ENCODE measurements at places on chromosomes 7 and 10. TPM values are rescaled to one million over a fixed set of nuclear protein-coding genes. Genes with fewer than 3 reads are reported as not detected.

Gene CFAP70
- 0.28 TPM for total RNA-seq

Gene EXOC6
- total RNA-seq: 9.9 TPM

Gene GHRHR
- not detected for total RNA-seq

Gene ADAM12
- 1.2 TPM for total RNA-seq

Gene PIP
- total RNA-seq: not detected

Gene CLCN1
- total RNA-seq: not detected

Gene ABCB4
- not detected for total RNA-seq

Gene GNGT1
- total RNA-seq: not detected

Gene TBL2
- 29.0 TPM for total RNA-seq

Gene TECTB
- not detected for total RNA-seq

- no peak overlapping the region for H3K27ac ChIP-seq
- no peaks in the 10 kb centered on the region for H3K4me1 ChIP-seq
- H3K27me3 ChIP-seq: no peaks in the 10 kb centered on the region
- H3K4me3 ChIP-seq: no peak overlapping the region
- no peaks in the 10 kb centered on the region for H3K36me3 ChIP-seq
- DNase-seq: no peak
Observed at GRCh38 chr7:79159040-79159664, 294.3 kb downstream of the MAGI2 start.

DNA sequence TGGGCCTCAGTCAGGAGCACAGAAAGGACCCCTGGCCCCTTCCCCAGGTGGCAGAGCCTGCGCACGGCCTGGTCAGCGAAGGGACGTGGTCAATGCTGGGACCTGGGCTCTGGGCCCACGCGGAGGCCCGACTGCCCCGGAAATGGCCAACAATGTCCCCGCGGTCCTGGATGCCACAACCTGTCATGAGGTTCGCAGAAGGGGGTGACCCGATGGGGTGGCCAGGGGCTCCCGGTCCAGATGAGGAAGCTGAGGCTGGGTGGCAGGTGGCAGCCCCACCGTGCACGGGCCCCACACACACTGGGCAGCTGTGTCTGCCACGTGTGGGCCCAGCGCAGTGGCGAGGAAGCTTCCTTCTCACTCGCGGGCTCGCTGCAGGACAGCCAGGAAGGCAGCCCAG is 49.4 kb downstream of the DPYSL4 start:
- no peak overlapping the region for H3K4me3 ChIP-seq
- H3K27ac ChIP-seq: no peak overlapping the region
- peaks cover 15% of the 10 kb centered on the region for H3K4me1 ChIP-seq
- no peak for DNase-seq
- no peaks in the 10 kb centered on the region for H3K27me3 ChIP-seq

GRCh38 chr7:98640375-98640774 is 23.3 kb downstream of the NPTX2 start:
- H3K36me3 ChIP-seq: no peaks in the 10 kb centered on the region
- H3K4me3 ChIP-seq: no peak overlapping the region
- no peak overlapping the region for H3K27ac ChIP-seq
- no peaks in the 10 kb centered on the region for H3K4me1 ChIP-seq
- no peak for DNase-seq

- no peak overlapping the region for H3K27ac ChIP-seq
- H3K36me3 ChIP-seq: no peaks in the 10 kb centered on the region
Observed at GRCh38 chr10:115649217-115649616, 556.1 kb downstream of the ATRNL1 start.

- no peaks in the 10 kb centered on the region for H3K36me3 ChIP-seq
- H3K27ac ChIP-seq: no peak overlapping the region
- H3K4me1 ChIP-seq: no peaks in the 10 kb centered on the region
- H3K4me3 ChIP-seq: no peak overlapping the region
Observed at GRCh38 chr10:57168611-57169240, 807.7 kb upstream of the ZWINT start.

DNA sequence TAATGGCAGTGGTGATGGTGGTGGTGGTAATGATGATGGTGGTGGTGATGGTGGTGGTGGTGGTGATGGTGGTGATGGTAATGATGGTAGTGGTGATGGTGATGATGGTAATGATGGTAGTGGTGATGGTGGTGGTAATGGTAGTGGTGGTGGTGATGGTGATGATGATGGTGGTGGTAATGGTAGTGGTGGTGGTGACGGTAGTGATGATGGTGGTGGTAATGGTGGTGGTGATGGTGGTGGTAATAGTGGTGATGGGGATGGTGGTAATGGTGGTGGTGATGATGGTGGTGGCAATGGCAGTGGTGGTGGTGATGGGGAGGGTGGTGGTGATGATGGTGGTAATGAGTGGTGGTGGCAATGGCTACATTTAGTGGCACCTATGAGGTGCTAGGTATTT is 105.7 kb downstream of the GRK5 start:
- H3K36me3 ChIP-seq: peaks cover 17% of the 10 kb centered on the region
- no peak for DNase-seq
- peaks cover 64% of the 10 kb centered on the region for H3K4me1 ChIP-seq
- peaks cover 39% of the 10 kb centered on the region for H3K27me3 ChIP-seq
- peak overlapping the region; percentile 59 for H3K4me3 ChIP-seq

GRCh38 chr7:25940086-25940906 is 211.7 kb upstream of the NFE2L3 start:
- H3K27me3 ChIP-seq: peaks cover 23% of the 10 kb centered on the region
- H3K4me1 ChIP-seq: peaks cover 14% of the 10 kb centered on the region
- no peaks in the 10 kb centered on the region for H3K36me3 ChIP-seq
- peak overlapping the region; percentile 80 for H3K27ac ChIP-seq
- DNase-seq: no peak

DNA sequence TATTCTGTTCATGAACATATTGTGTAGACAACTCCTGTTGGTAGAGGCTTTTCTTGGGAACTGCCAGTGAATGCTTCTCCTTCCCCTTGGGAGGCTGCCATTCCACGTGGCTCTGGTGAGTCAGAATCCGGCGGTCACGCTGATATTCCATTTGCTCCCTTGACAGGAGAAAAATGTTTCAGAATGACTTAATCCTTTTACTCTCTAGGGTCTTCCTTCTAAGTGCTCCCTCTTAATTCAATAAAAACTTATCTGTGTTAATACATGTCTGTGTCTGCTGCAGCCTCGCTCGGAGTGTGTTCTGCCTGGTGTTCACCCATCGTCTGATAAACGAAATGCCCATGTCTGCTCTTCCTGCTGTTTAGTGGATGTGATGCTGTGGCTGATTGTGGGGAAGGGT is 278.6 kb downstream of the ARHGAP12 start:
- no peak overlapping the region for H3K4me3 ChIP-seq
- DNase-seq: no peak
- H3K36me3 ChIP-seq: no peaks in the 10 kb centered on the region
- no peak overlapping the region for H3K27ac ChIP-seq
- H3K4me1 ChIP-seq: no peaks in the 10 kb centered on the region
- H3K27me3 ChIP-seq: peaks cover 11% of the 10 kb centered on the region

DNA sequence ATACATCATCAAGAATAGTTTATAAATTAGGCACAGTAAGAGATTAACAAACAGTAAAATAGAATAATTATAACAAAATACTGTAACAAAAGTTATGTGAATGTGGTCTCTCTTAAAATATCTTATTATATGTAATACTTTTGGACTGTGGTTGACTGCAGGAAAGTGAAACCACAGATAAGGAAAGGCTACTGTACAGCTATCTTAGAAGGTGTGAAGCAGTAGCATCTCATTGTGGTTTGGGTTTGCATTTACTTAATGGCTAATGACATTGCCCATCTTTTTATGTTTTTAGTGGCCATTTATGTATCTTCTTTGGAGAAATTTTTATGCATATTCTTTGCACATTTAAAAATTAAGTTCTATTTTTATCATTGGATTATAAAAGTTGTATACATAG is 296.4 kb upstream of the MAGI2 start:
- H3K27ac ChIP-seq: no peak overlapping the region
- H3K4me3 ChIP-seq: no peak overlapping the region
- no peaks in the 10 kb centered on the region for H3K36me3 ChIP-seq
- no peaks in the 10 kb centered on the region for H3K4me1 ChIP-seq

GRCh38 chr7:45192621-45193041 is 35.0 kb downstream of the RAMP3 start:
- H3K36me3 ChIP-seq: peaks cover 4% of the 10 kb centered on the region
- H3K27ac ChIP-seq: no peak overlapping the region
- H3K4me3 ChIP-seq: no peak overlapping the region

DNA sequence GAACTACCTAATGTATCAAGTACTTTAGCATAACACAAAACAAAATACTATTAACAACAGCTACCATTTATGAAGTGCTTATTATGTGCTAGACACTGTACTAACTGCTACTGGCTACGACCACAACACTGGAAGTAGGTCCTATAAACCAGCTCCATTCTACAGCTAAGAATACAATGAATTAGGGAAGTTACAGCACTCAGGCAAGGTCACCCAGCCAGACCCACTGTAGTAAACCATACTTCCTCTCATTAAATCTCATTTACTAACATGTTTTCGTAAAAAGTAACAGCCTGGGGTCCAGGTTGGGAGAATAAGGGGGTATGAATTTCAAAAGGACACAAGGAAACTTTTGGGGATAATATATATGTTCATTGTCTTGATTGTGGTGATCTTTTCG is 25.4 kb downstream of the NAPEPLD start:
- H3K36me3 ChIP-seq: peaks cover 45% of the 10 kb centered on the region
- no peaks in the 10 kb centered on the region for H3K27me3 ChIP-seq
- no peak overlapping the region for H3K27ac ChIP-seq
- DNase-seq: no peak
- H3K4me1 ChIP-seq: no peaks in the 10 kb centered on the region

GRCh38 chr7:36021367-36021766 is 131.7 kb upstream of the EEPD1 start:
- no peaks in the 10 kb centered on the region for H3K36me3 ChIP-seq
- no peak for DNase-seq
- H3K27ac ChIP-seq: no peak overlapping the region

DNA sequence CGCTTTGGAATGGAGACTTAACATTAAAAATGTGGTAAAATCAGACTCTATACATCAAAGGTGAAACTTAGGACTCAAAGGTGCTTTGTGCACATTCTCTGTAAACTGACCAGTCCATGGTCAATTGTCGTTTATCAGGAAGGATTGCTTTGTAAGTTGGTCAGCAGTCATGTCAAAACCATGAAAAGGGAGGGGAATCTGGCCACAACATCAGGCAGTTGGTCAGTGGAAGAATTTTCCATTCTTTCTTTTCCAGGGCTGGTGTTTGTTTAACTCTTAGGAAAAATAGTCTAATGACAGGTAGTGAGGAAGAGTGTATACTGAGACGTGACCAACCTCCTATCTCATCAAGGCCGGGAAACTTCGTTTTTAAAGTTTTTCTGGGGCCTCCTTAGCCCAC is 226.5 kb downstream of the ADK start:
- H3K27me3 ChIP-seq: no peaks in the 10 kb centered on the region
- no peak overlapping the region for H3K4me3 ChIP-seq
- peaks cover 5% of the 10 kb centered on the region for H3K36me3 ChIP-seq
- no peaks in the 10 kb centered on the region for H3K4me1 ChIP-seq
- no peak overlapping the region for H3K27ac ChIP-seq
- DNase-seq: no peak

- no peak for DNase-seq
- no peaks in the 10 kb centered on the region for H3K4me1 ChIP-seq
- no peak overlapping the region for H3K27ac ChIP-seq
Observed at GRCh38 chr10:73131301-73131700, 21.0 kb downstream of the NUDT13 start.

DNA sequence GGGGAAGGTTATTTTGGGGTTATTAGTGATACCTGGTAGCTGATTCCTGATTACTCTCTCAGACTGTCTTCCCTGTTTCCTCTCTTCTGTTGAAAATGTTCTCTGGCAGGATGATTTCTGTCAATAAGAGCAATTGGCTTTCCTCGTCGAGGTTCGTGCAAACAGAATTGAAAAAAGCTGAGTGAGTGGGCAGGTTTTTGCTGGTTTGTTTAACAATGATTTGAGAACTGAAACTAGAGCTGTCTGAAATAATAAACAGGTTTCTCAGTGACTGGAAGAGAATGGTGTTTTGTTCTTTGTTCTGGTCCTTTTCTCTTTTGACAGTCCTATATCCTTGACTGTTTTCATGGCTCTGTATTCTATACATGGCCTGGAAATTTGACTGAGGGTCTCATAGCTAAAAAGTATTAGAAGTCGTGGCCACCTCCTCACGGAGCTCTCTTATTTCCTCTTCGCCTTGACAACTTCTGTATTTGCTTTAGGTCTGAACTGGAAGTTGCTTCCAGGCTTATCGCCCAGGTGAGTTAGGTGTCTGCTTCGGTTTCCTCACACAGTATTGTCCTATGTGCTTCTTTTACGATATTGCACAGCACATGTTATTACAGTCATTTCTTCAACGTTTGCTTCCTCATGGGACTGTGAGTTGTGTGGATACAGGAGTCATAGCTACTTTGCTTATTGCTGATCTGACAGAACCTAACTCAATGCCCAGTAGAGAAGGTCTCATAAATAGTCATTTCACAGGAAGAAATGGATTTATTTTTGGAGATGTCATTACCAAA is 403.6 kb downstream of the NRG3 start:
- no peaks in the 10 kb centered on the region for H3K27me3 ChIP-seq
- DNase-seq: no peak
- H3K4me3 ChIP-seq: no peak overlapping the region
- no peaks in the 10 kb centered on the region for H3K4me1 ChIP-seq
- no peak overlapping the region for H3K27ac ChIP-seq

GRCh38 chr7:136213012-136213411 is 235.9 kb upstream of the MTPN start:
- DNase-seq: no peak
- H3K4me3 ChIP-seq: no peak overlapping the region
- no peak overlapping the region for H3K27ac ChIP-seq
- no peaks in the 10 kb centered on the region for H3K4me1 ChIP-seq
- no peaks in the 10 kb centered on the region for H3K27me3 ChIP-seq
- no peaks in the 10 kb centered on the region for H3K36me3 ChIP-seq

GRCh38 chr7:80373429-80374032 is 138.3 kb downstream of the GNAT3 start:
- no peak for DNase-seq
- H3K4me3 ChIP-seq: no peak overlapping the region
- no peaks in the 10 kb centered on the region for H3K4me1 ChIP-seq
- no peaks in the 10 kb centered on the region for H3K36me3 ChIP-seq
- H3K27ac ChIP-seq: no peak overlapping the region

DNA sequence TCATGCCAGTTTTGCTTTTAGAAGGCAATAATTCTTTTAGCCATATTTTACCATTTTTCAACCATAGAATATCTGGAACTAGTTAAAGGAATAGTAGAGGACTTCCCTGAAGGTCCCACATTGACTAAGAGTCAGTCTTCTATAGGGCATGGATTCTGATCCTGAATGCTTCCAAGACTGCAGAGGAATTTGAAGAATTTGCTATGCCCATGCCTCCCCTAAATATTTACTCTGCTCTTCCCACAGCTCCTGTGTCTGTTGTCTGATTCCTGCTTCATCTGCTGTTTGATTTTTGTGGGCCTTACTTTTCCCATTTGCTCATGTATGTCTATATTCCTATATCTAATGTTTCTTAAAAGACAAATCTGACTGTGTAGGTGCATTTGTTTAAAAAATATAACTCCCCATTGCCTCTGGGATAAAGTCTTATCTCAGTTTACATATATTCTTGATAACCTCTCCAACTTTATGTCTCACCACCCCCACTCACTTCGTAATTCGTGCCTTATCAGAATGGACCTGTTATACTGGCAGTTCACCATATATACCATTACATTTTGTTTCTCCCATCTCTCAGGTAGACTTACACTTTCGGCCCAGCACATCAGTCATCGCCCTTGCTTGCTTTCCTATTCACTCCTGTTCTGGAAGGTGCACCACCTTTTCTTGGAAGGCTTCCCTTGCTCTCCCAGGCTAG is 33.9 kb downstream of the LRRC4 start:
- no peaks in the 10 kb centered on the region for H3K4me1 ChIP-seq
- no peak overlapping the region for H3K27ac ChIP-seq
- no peak for DNase-seq
- H3K36me3 ChIP-seq: peaks cover 10% of the 10 kb centered on the region

All from activated CD4-positive, alpha-beta memory T cell treated with anti-CD3 and anti-CD28 coated beads, Interleukin-2, amount 10 ng/mL, durations not matched to agents 7 days and 5 days (primary cell).